NCI-H1930 (cell line): ENCODE measurements at places on chromosomes 3 and 15.

- DNase-seq, result no peak
Measured at GRCh38 chr3:59606638-59607266, 556.9 kb upstream of the CFAP20DC start.

DNA sequence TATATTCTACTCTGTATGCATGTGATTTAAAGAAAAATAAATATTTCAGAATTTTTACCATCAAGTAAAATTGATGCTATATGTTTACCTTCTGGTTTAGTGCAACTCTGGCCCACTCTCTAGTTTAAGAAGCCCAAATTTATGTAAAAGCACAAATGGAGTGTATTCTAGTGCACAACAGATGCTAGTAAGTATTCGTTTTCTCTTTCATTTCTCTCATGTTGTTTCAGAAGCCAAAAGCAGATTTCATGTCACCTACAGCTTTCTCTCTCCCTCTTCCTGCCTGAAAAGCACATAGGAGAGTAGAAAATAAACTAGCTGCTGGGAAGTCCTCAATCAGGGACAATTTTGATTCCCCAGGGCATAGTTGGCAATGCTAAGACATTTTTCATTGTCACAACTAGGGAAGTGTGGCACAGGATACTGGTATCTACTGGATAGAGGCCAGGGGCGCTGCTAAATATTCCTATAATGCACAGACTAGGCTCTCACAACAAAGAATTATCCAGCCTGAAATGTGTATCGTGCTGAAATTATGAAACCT, 147.4 kb upstream of the ARHGEF26 start:
- no peak for DNase-seq

- DNase-seq, result no peak
Measured at GRCh38 chr3:10361375-10361774, 40.5 kb upstream of the SEC13 start.

DNA sequence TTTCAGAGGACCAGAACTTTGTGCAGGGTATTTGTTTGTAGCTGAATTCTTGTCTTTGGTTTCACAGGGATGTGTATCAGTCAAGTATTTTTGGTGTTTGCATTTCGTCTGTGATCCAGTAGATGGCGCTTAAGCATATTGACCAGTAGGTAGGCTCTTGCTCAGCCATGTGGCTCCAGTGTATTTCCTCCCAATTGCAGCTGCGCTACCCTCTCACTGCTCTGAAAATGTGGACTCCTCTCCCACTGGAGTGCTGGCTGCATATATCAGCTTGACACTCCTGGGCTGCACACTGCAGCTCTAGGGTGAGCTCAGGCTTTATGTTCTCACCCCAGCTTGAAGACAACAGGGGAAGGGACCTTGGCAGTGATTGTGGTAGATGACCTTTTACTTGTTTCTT, 1264.3 kb upstream of the ALCAM start:
- DNase-seq, result no peak

GRCh38 chr3:178384321-178385230, 151.7 kb upstream of the KCNMB2 start:
- DNase-seq, result no peak

- DNase-seq, result no peak
Measured at GRCh38 chr3:184218814-184219213, 10.6 kb upstream of the VWA5B2 start.

DNA sequence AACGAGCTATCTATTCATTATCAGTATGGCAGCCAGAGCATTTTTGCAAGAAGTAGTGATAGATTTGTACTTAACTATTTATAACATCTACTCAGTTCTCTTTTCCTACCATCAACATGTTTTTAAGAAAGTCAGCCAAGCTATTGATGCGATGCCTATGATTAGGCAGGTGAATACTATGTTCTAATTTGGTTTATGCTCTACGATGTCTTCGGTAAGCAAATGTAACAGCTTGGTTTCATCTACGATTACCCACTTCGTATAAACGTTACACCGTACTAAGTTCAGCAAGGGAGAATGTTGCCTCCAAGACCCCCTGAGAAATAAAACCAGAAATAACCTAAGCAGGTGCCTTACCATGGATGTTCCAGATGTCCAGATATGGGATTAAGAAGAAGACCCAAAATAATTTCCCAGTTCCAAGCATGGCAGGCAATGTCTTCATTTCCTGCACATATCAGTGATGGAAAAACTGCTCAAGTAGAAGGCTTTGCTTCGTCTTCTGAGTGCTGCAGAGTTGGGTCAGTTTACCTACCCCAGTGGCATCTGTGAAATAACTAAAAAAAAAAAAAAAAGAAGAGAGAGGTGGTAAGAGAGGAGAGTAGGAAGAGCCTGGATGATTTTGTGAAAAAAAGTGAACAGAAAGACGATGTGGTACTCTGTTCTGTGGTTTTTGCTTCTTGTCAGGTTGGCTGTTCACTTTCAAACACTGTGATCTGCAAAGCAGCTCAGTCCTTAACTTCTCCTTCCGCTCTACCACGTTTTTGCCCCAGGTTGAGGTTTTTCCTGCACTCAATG, at the start of gene BTLA:
BTLA (minus strand) TSS at position 559 of the 798 bp plus-strand sequence; CDS start at position 445, 114 bp downstream.
- DNase-seq, result no peak

DNA sequence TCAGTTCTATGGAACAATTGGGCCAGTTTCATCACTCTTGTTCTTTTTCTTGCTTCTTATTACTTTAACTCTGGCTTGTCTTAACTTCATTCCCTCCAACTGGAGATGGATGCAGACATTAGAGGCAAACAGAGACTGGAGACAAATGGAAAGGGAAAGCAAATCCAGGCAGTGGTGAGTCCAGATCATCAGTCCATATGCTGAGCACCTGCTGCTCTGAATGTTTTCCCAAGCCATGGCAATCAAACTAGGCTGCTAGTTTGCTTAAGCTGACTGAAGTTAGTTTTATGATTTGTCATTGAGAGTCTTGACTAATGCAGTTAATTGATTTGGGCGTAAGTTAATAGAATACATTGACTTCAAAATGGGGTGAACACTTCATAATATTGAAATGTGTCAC, 41.0 kb upstream of the TBC1D5 start:
- no peak for DNase-seq

GRCh38 chr3:58999134-58999773, 50.6 kb downstream of the CFAP20DC start:
- no peak for DNase-seq
